ENCODE measurements at places on chromosomes 2 and 18.

- DNase-seq, result no peak
These were observed 319.8 kb upstream of the HNRNPA3 start for GRCh38 chr2:176892676-176893226.

DNA sequence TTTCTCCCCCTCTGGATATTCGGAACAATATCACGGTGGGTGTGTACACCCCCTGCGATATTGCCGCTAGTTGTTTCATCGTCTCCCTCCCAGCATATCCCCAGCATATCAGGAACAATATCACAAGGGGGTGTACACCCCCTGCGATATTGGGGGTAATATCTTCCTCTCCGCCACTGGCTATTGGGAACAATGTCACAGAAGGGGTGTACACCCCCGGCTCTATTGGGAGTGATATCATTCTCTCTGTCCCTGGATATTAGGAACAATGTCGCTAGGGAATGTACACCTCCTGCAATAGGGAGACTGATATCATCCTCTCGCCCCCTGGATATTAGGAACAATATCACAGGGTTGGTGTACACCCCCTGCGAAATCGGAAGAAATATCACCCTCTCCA, 1932.0 kb downstream of the SUCLG1 start:
- DNase-seq, result no peak

GRCh38 chr2:164777847-164778461, 63.7 kb downstream of the COBLL1 start:
- no peak for DNase-seq

GRCh38 chr18:48824231-48824970, 126.4 kb downstream of the SMAD7 start:
- no peak for DNase-seq

GRCh38 chr2:99297994-99298393, 3.0 kb downstream of the LYG1 start:
- no peak for DNase-seq

GRCh38 chr2:232465061-232465460, 9.1 kb downstream of the ALPI start:
- DNase-seq, result no peak

GRCh38 chr18:13067966-13068365, 76.8 kb downstream of the CEP192 start:
- no peak for DNase-seq

DNA sequence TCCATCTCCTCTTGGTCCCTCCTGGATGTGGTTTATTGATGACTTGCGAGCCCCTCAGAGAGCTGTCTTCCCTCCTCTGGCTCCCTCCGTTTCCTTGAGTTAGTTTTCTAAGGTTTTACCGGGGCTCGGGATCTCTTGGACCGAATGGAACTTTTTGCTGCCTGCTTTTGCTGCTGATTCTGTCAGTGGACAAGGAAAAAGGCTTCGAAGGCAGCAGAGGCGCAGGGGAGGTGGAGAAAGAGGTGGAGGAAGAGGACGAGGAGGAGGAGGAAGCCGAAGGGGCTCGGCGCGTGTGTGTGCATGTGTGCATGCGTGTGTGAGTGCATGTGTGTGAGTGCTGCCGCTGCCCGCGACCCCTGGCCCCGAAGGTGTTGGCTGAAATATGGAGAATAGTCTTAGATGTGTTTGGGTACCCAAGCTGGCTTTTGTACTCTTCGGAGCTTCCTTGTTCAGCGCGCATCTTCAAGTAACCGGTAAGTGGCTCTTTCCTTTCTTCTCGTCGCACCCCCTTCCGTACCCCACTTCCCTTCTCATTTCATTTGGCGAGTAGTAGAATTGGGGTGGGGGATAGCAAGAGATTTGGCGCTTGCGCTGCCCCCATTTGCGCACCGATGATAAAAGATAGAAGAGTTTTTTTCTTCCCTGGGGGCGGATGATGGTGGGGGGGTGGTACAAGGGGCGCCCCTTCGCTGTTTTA, 557 bp downstream of the DCC start:
- DNase-seq, result no peak

- DNase-seq, result no peak
These were observed 24.6 kb downstream of the RTN4 start for GRCh38 chr2:55025627-55026026.

- no peak for DNase-seq
These were observed 142.3 kb downstream of the TANC1 start for GRCh38 chr2:159110784-159111183.

DNA sequence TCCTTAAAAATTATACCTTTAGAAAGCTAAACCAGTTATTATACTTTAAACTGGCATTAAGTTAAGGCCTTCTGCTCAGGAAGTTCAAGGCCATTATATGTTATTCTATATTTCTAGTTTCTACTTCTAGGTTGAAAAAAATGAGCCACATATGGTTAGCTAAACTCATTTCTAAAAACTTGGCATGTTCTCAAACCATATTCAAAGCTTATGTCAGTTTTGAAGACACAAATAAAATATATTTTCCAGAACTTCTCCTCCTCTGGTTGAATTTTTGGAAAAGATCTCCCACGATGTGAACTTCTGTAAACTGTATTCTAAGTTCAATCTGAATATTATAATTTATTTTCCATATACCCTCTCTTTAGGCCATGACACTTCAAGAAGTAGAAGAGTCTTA, 103.5 kb downstream of the NYAP2 start:
- DNase-seq, result no peak

DNA sequence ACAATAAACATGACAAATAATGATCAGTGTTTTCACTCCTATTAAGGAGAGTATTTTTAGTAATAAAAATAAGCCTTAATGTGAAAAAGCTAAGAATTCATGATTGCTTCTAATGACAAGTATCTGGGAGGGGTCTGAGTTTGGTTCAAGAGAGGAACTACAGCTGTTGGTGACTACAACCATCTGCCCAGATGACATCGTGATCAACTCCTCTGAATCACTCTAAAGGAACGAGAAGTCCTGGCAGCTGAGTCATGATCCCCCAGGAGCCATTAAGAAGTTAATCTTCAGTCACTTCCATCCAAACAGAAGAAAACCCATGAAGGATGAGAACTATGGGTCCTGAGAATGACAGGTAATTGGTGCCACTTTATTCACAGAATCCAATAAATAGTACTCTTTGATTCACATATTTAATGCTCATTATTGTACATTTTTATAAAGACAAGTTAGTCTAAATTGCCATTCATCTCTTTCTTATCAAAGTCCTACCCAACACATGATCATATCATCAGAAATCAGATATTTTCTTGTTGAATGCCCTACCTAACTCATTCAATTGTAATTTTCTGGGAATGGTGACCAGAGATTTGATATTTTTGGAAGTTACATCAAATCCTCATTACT, 6.8 kb downstream of the TFPI start:
- no peak for DNase-seq

GRCh38 chr2:191218292-191218898, 26.8 kb upstream of the MYO1B start:
- DNase-seq, result no peak

- no peak for DNase-seq
These were observed 58.8 kb upstream of the TTN start for GRCh38 chr2:178865999-178866398.

DNA sequence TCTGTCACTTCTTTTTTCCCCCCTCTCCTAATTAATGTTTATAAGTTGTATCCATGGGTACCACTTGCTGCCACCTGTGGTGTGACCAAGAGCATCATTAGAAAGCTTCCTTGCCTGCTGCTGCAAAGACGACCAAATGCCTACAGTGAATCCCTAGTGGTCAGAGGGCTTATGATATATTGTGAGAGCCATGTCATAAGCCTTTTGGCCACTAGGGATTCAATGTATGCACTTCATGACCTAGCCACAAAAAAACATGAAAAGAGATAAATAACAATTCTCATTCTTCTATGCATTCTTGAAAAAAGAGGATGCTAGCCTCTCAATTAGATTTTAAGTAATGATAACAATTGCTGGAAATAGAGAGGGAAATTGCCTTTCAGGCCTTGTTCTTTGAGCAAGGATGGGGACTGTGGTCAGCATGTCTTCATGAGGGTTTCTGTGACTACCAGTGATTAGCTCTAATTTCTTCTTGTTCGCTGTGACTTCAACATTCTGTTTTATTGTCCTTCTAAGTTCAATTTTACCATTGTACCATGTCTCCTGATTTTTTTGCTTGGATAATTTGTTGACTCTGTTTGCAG, 435.3 kb downstream of the TGIF1 start:
- no peak for DNase-seq

DNA sequence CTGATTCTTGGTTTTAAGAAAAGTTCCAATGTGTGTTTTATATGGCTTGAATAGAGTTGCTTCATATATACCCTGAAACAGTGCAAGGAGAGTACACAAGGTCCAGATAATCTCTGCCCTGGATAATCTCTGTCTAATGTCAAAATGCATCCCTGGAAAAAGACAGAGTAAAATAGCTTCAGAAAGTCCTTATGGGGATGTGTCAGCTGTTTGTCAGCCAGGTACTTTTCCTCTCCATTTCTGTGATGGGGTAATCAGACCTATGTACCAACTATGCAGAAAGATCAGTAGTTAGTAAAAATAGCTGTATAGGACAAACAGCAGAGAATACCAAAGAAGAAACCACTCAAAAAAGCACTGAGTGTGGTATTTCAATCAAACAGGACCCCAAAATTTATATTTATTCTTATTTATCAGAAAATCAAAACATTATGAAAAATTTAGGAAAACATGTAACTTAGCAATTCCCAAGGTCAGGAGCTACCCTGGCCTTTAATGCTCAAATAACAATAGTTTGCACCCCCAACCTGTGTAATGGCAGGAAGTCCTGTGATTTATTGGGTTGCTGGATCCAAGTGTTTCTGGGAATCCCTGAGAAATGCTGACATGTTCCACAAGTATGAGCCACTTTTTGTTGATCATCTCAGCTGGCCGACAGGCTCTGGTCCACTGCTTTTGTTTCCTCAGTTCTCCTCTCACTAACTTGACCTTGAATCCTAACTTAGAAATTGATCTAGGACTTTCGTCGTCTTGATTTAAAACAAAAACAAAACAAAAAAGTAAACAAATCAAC, 69.6 kb downstream of the MDH1 start:
- no peak for DNase-seq

GRCh38 chr18:38900031-38900430, 1334.4 kb upstream of the CELF4 start:
- DNase-seq, result no peak

DNA sequence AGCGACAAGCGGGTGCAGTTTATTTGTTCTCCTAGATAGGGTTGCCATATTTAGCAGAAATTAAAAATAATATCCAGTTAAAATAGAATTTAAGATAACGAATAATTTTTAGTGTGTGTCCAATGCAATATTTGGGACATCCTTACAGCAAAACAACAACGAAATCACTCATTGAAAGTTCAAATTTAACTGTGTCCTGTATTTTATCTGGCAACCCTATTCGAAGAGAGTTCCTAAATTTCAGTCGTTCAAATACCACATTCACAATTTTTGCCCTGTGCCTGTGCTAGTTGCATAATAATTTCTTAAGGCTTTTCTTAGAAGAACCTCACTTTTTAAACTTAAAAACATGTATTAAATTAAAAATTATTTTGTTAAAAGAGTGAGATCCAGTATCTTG, 664 bp downstream of the DGUOK start:
- DNase-seq, result no peak

DNA sequence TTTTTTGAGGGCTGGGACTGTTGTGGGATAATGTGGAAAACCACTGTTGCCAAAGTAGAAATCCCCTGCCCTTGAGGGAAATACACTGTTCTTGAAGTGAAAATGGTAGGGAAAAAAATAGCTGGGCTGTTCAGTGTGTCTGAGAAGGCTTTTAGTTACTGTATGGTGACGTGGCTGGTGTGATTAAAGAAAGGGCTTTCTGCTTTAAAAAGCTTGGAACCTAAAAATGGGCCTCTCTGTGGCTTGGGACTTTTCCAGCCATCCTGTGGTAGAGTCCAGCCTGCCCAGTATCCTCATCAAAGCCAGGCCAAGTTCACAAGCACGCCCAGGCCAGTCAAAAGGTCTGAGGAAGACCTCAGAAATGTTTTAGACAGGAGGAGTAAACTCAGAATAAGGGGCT, 6.8 kb downstream of the MGAT5 start:
- DNase-seq, result no peak

GRCh38 chr2:233118648-233119000, 58.5 kb downstream of the INPP5D start:
- no peak for DNase-seq

DNA sequence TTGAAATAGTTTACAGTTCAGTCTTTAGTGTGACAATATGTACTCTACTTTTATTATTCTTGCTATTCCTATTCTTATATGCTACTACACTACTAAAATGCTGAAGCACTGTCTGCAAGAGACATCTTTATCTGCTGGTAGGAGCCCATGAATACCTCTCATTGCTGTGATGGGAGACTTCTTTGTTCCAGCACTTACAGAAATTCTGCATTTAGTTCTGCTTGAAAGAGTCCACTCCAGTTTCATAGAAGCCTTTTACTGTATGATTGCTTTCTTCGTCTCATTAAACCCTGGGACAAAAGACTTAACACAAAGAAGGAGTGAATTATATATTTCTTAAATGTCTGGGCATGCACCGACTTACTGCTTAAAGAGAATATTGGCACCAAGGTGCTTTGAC, 272.7 kb downstream of the CD226 start:
- no peak for DNase-seq

DNA sequence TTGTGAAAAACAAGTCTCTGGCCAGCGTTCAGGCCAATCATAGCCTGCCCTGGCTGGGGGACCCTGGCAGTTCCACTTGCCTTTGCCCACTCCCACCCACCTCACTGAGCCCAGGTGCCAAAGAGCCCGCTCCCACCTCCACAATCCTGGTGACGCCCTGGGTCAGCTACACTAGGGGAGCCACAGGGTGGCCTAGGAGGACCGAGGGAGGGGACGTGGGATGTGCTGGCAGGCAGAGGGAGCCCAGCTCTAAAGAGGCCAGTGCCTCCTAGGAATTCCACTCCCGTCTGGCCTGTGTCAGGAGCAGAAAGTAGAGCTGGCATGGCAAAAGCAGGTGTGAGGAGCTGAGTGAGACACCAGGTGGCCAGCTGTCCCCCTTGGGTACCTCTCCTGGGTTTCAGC, 49.3 kb downstream of the TNS1 start:
- DNase-seq, result no peak

- no peak for DNase-seq
These were observed 142.6 kb downstream of the RAPGEF4 start for GRCh38 chr2:172878260-172878659.

DNA sequence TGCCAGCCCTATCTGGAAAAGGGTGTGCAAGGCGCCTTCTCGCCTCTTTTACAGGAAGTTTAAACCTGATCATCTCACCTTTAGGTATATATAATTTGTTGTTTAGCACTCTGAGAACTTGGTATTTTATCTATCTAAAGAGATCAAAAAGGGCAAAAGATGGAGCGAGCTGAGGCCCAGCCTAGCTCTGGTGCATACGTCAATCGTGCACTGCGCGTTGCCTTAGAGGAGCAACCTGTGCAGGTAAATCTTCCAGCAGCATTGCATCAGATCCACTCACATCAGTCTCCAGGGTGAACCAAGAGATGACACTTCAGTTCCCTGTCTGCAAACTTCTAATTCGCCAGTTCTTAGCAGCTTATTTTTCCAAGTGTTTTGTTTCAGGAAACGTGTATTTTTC, 15.4 kb downstream of the BCL11A start:
- no peak for DNase-seq

DNA sequence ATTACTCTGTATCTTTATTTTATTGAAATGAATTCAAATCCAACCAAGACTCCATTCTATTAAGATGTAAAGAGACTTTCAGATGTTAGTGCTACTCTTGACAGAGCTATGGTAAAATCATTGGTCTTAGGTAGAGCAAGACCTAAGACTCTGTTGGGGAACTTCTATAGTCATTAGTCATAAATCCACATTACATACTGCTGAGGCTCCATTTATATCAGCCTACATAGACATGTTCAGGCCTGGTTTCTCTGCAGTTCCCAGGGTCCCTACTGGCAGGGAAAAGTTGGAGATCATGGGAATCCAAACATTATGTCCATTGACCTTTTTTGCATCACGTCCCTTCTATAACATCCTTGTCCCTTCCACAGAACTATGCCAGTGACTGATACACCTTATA, 580.4 kb upstream of the ZEB2 start:
- DNase-seq, result no peak
